Sigmoid colon (tissue), 7 donors: ENCODE measurements at places on chromosomes 2 and 18.
A peak's percentile ranks its signal among the peaks of the same experiment; 100 is the strongest.

DNA sequence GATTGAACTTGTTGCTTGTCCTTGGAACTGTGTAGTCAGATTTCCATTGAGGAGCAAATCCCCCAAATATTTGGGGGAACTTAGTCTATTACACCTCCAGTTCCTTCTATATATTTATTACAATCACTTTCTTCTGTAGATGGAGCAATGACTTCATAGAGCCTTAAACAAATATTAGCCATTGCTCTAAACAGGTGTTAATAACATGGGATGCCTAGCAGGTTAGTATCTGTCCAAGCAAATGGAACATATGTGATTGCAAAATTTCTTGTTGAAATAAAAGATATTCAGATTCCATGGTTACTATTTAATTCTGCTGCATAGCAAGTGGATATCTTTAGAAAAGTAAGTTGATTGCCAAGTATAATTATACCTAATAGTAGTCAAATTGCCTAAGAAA, 207.6 kb upstream of the NABP1 start:
- DNase-seq = no peak

DNA sequence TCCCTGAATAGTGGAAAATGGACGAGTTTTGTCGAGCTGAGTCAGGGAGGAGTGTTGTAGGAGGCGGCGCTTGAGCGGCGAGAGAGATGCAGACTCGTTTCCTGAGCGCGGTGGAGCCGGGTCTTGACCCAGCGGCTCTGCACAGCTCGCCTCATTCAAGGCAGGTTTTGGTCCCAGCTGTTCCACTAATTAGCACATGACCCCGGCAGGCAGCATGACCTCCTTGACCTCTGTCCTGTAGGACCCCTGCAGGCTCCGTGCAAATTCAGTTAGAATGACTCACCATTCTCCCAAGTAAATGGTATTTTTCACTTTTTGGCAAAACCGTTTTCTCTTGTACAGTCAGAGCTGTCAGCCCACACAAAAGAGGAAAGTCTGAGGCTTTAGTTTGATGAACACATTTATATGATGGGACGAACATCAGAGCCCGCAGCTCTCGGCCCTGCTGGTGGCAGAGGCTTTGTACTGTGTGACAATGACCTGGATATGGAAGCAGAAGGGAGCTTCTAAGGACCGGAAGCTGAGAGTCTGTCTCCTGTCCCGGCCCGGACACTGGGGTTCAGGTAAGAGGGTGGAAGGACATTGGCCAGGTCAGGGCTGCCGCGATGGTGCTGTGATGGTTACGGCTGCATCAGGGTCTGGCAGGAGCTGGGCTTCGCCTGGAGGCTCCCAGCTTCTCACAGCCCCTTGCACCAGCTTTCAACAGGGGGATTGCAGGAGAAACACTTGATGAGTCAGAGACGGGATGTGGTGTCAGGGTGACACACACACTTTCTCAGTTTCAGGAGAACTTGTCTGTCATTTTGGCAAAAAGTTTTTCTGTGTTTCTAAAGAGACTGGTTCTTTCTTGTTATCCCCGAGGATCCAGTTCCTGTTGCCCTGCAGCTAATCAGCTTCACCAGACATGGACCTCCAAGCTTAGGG, 29.9 kb upstream of the ALKAL2 start:
- DNase-seq = no peak

- DNase-seq = no peak
These were observed 194.8 kb downstream of the LNPK start for GRCh38 chr2:175807031-175807873.

DNA sequence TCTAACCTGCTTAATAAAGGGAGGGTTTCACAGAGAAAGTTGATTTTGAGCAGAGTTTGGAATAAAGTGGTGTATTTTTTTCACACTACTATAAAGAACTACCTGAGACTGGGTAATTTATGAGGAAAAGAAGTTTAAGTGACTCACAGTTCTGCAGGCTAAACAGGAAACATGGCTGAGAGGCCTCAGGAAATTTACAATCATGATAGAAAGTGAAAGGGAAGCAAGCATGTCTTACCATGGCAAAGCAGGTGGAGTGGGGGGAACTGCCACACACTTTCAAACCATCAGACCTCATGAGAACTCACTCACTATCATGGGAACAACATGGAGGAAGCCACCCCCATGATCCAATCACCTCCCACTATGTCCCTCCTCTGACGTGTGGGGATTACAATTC, 546.7 kb downstream of the EPHA4 start:
- DNase-seq = no peak

GRCh38 chr2:70518557-70518956, 35.1 kb downstream of the TGFA start:
- DNase-seq = no peak

GRCh38 chr2:74927621-74928020, 30.8 kb upstream of the POLE4 start:
- no peak for DNase-seq

DNA sequence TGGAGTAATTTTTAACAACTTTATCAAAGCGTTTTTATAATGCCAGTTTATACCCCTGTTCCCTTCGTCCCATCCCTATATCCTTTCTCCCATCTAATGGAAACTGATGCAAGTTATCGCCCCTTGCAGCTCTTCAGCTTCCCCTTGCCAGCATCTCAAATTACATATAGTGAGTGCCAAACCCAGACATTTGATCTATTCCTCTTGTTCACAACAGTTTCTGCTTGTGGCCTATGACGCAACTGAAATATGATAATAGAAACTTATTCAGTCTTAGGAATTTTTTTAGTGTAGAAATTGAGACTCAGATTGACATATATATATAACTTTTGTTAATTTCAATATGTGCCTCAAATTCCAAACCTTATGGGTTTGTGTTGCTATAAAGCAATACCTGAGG, 562.2 kb upstream of the VWC2L start:
- DNase-seq = no peak

- DNase-seq = peak; percentile 52
These were observed 62.8 kb upstream of the OTOS start for GRCh38 chr2:240203031-240203787.

- no peak for DNase-seq
These were observed 76.1 kb downstream of the MBP start for GRCh38 chr18:77056344-77057005.

GRCh38 chr2:107777974-107778373, 48.7 kb upstream of the RGPD4 start:
- DNase-seq = no peak

GRCh38 chr2:128362889-128363228, 44.2 kb upstream of the HS6ST1 start:
- peak; percentile 64 for DNase-seq

DNA sequence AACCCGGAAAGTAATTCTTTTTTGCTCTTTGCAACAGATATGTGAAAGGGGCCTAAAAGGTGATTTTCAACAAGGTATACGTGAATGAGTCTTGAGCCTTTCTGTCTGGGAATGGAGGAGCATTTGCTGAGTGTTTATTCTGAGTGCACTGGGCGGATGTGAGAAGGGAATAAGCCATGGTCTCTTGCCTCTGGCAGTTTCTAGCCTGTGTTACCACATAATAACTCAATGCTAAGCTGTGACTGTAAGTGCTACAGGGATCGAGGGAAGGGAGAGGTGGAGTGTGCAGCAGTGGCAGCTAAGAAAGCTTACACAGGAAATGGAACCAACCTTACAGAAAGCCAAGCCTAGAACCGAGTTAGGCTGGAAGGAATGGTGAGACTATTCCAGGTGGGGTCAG, 444.3 kb downstream of the SLC4A3 start:
- DNase-seq = no peak

DNA sequence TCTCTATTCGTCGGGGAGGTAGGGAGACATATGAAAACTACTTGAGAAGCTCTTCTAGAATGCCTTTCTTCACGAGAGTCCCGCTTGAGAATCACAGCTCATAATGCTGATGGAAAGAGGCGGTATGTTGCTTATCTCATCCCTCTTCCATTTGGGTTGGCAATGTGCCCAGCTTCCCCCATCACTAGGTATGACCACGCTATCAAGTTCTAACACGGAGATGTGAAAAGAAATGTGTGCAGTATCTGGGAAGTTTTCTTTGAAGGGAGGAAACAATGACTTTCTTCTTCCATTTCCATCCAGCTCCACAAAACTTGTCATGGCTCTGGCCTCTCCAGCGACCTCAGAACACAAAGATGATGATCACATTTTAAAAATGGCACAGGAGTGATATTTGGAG, 742.4 kb downstream of the DCDC2C start:
- no peak for DNase-seq

DNA sequence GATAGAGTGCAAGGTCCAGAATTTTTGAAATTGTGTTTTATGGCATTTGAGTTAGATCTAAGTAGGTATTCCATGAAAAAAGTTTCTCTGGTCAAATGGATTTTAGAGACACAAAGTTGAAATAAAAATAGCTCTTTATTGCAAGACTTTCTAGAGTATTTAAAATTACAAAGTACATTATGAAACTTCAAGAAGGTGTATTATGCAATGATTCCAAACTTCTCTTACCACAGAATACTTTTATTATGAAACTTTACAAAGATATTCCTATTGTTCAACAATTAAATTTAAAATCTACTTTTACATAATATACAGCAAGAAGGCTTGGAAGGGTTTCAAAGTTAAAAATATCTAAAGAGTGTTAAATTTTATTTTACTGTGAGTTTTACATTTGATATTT, 65.9 kb downstream of the CALCRL start:
- no peak for DNase-seq

DNA sequence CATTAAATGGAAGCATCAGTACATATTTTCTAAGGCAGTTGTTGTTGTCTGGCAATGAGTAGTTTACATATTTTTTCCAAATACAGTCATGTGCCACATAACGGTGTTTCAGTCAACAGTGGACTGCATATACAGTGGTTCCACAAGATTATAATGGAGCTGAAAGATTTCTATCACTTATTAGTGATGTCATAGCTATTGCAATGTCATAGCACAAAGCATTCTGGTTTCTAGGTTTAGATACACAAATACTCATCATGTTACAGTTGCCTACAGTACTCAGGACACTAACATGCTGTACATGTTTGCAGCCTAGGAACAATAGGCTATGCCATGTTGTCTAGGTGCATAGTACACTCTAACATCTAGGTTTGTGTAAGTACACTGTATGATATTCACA, 45.0 kb downstream of the RND3 start:
- no peak for DNase-seq

- no peak for DNase-seq
These were observed 62.5 kb upstream of the RAB27B start for GRCh38 chr18:54765636-54766375.

DNA sequence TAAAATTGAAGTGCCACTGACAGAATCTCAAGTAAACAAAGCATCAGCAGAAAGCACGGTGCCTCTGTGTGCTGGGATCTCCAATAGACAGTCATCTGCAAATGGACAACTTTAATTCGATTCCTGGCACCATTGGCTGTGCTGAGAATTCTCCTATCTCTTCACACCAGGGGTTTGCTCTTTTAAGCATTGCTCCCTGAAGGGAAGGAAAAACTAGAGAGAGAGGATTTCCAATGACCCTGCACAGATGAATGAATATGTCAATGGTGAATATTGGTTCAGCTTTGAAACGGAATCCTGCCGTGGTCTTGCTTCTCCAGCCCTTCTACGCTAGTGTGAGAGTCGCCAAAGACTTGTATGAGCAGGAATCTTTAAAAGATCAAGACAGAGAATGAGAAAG, 97.9 kb downstream of the FIGN start:
- DNase-seq = no peak

DNA sequence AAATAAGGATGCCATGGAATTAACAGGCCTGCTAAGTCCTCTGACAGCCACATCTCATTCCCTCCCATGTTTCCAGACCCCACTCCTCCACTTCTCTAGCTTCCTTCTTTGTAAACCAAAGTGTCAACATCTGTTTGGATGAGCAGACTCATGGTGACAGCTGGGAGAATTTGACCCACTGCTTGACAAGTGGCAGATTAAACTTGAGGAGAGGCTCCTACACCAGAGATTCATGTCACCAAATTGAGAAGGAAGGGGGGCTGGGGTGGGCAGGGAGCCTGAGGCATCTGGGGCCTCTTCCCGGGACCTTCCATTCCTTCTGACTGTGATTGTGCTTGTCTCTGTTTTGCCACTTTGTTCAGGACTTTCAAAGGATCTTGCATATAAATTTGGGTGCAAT, 41.0 kb upstream of the IGFBP5 start:
- DNase-seq = no peak

- DNase-seq = no peak
These were observed 6.5 kb downstream of the PRPF40A start for GRCh38 chr2:152710713-152711112.

DNA sequence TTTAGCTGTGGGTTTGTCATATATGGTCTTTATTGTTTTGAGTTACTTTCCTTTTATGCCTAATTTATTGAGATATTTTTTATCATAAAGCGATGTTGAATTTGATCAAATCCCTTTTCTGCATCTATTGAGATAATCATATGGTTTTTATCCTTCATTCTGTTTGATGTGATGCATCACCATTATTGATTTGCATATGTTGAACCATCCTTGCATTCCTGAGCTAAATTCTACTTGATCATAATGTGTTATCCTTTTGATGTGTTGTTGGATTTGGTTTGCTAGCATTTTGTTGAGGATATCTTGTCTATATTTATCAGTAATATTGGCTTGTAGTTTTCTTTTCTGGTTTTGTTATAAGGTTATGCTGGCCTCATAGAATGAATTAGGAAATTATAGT, 308.5 kb downstream of the ADCYAP1 start:
- DNase-seq = no peak

- DNase-seq = peak; percentile 72
These were observed 257.9 kb downstream of the DYSF start for GRCh38 chr2:71711133-71711855.

DNA sequence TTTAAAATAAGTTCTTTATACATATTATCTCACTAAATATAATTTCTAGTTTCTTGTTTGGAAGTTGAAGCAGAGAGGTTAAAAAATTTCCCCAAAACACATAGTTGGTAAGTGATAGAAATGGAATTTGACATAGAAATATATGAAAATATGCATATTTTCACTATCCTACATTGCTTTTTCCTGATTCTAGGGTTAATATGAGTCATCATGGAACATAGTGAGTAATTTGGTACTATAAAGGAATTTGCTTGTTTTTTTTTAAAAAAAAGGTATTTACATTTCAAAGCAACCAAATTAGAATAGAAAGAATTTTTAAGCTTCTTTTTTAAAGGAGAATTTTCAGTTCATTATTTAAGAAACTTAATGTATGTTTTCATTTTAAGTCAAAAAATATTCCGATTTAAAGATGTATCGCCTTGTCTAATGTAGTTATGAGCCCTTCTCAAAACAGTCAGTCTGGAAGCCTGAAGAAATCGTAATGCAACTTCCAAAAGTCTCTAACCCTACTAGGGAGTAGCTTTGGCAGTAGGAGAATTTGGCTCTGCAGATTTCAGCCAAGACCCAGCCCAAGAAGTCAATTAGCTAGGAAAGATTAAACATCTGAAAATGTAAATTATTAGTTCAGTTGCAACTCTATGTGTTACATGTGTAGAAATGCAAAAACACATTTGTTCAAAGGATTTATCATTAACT, 147.3 kb downstream of the RDH14 start:
- DNase-seq = no peak
